ENCODE measurements at places on chromosomes 5 and 9. TPM values are rescaled to one million over a fixed set of nuclear protein-coding genes. Genes with fewer than 3 reads are reported as not detected.

The FGF18 gene
- total RNA-seq = 0.29 TPM

The RALGPS1 gene
- total RNA-seq = 1.9 TPM

The ACTBL2 gene
- not detected for total RNA-seq

The MCTP1 gene
- total RNA-seq = 4.8 TPM

The DROSHA gene
- total RNA-seq = 43.5 TPM

The FBLL1 gene
- 0.44 TPM for total RNA-seq

The C9orf50 gene
- 0.44 TPM for total RNA-seq

The GMCL2 gene
- total RNA-seq = not detected

The AIF1L gene
- total RNA-seq = 3.1 TPM

The MRPL41 gene
- 38.0 TPM for total RNA-seq

The PARP8 gene
- 16.3 TPM for total RNA-seq

The CKMT2 gene
- total RNA-seq = 11.2 TPM

The ECM2 gene
- 5.7 TPM for total RNA-seq

The TMOD1 gene
- total RNA-seq = under 0.01 TPM

The RNF183 gene
- not detected for total RNA-seq

The WNK2 gene
- 0.15 TPM for total RNA-seq

The IFNK gene
- not detected for total RNA-seq

The NR5A1 gene
- not detected for total RNA-seq
